ENCODE measurements at places on chromosomes 3 and 15.
A peak's percentile ranks its signal among the peaks of the same experiment; 100 is the strongest.

DNA sequence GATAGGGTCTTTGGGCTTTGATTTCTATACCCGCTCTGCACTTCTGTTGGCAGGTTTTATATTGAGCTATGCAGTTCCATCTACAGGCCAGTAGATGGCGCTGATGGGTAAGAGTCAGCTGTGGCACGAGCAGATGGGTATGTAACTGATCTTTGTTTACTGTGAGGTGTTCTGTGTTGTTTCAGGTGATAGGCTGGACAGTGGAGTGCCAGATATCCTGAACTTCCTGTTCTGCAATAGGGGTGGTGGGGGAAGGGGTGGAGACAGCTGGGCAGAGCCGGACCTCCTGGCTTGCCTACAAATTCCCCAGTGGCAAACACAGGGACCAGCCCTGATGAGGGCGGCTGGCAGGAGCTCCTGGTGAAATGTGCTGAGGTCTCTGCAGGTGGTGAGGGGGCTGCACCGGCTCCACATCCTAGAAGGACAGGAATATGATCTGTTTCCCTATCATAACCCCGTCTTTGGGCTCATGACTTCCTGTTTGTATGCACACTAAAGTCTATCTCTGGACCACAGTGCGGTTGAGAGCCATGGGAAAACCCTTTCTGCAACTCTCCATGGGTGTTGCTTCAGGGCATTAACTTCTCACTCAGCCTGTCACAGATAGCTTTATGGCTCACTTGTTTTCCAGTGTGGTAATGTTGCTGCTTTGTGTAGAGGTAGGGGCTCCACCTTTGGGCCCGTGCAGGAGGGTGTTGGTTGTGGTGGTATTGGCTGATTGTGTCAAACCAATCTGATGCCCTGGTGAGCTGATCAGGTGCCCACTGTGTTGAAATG, 13.4 kb upstream of the FAM98B start:
- DNase-seq, result peak; percentile 45

- DNase-seq, result no peak
Observed at GRCh38 chr3:121958801-121959200, 63.2 kb downstream of the ILDR1 start.

DNA sequence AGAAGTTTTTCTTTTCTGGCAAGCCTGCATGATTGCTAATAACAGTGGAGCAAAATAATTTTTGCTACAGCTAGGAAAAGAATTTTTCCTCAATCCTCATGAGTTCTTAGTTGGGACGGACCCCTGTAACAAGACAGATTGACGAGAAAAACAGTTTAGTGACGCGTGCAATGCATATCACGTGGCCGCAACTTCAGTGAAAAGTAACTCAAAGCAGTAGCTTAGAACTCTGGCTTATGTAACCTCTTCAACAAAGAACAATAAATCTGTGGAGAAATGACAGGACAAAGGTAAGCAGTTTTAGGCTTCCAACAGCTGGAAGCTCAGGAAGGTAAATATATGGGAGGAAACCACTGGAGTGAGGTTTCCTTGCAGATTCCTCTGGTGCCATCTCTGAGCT, 19.7 kb downstream of the FAM107A start:
- DNase-seq, result no peak

DNA sequence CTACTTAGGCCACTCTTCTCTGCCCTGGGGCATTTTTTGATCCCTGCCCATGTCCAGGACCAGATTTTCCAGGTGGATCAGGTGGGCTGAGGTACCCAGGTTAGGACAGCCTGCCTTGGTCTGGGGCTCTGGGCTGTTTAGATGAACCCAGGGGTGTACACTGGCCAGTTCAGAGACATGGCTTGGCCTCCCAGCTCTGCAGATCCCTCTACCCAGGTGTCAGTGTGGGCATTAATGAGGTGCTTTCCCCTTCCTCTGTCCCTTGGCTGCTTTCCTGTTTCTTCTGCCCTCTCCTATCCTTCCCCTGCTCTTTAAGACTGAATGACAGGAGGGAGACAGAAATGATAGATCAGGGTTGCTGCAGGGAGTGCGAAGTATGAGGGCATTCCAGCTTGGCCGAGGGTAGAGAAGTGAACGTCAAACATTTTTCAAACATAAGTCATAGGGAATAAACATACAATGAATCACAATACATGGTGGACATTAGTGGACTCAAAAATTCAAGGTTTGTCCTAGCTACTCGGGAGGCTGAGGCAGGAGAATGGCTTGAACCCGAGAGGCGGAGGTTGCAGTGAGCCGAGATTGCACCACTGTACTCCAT, 30.5 kb downstream of the RTP1 start:
- DNase-seq, result no peak

GRCh38 chr3:13556207-13556606, 7.3 kb downstream of the FBLN2 start:
- no peak for DNase-seq

DNA sequence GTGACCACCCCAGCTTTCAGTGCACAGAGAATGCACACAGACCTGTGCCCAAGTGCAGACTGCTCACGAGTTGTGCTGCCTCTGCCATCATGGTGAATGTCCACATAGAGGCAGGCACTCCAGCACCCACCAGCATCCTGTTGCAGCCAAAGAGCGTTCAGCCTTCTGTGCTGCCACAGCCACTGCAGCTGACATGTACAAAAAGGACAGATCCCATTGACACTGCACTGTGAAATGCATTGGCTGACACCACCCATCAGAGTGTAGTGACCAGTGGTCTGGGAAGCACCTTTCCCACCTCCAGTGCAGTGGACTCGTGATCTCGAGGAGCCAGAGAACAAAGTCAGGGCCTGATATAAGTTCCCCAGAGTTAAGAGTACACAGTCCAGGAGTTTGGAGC, 260.3 kb downstream of the RAP2B start:
- DNase-seq, result no peak

DNA sequence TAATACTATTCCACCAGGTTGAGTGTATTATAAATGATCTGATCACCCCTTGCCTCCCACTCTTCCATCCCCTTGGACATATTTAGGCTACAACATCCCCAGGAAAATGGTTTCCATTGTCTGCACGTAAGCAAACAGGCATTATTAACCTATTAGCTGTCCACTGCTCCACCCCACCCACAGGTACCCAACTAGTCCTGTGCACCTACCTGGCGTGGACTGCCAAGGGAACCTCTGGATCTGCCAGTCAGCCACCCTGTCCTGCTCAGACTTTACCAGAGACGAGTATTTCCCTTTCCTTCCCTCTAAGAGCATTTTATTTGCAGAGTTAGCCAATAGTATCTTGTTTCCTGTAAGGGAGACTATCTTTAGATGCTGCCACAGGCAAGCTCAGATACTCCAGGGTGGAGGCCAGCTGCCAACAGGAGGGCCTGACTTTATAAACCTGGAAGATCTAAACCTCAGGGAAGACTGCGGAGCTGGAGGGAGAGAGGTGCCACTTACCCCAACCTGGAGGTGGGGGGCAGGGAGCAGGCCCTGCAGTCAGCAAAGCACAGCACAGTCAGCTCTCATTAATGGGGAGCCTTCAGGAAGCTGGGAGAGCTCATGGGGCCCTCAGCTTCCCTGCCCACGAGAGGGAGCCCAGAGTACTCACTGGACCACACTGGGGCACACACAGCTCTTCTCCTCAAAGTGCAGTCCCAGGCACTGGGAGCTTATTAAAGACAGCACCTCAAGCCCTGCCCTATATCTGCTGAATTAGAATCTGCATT, at the start of gene CX3CR1:
CX3CR1 (minus strand) TSS at position 292 of the 773 bp plus-strand sequence. CDS start 13,527 bp downstream, outside the sequence.
- DNase-seq, result no peak

- DNase-seq, result no peak
Observed at GRCh38 chr3:82293435-82293834, 532.0 kb upstream of the GBE1 start.

GRCh38 chr3:138196023-138196422, 8.9 kb downstream of the ARMC8 start:
- DNase-seq, result no peak

- DNase-seq, result no peak
Observed at GRCh38 chr3:31687020-31687802, 154.5 kb downstream of the STT3B start.

- no peak for DNase-seq
Observed at GRCh38 chr15:67225336-67225735, 29.1 kb downstream of the AAGAB start.

GRCh38 chr3:133494469-133494868, 79.0 kb upstream of the CDV3 start:
- DNase-seq, result no peak

- DNase-seq, result no peak
Observed at GRCh38 chr3:151384741-151385174, at the start of gene P2RY12. Gene P2RY12, minus strand, starts transcription at chr3:151384753. Its CDS starts 45,908 bp downstream, at chr3:151338845.

- DNase-seq, result peak; percentile 49
Observed at GRCh38 chr3:72938471-72939265, 50.8 kb downstream of the GXYLT2 start.

GRCh38 chr3:5488771-5489170, 301.3 kb downstream of the EDEM1 start:
- DNase-seq, result no peak
